ENCODE measurements at places on chromosomes 6 and 20.
A peak's percentile ranks its signal among the peaks of the same experiment; 100 is the strongest.

- DNase-seq: no peak
These were observed 2.0 kb upstream of the VARS1 start for GRCh38 chr6:31797588-31797987.

GRCh38 chr20:38617011-38617829, 15.6 kb downstream of the ARHGAP40 start:
- DNase-seq: no peak

- DNase-seq: no peak
These were observed 11.4 kb upstream of the SOX12 start for GRCh38 chr20:313948-314347.

- no peak for DNase-seq
These were observed 93.6 kb downstream of the RPP40 start for GRCh38 chr6:4910037-4910760.

DNA sequence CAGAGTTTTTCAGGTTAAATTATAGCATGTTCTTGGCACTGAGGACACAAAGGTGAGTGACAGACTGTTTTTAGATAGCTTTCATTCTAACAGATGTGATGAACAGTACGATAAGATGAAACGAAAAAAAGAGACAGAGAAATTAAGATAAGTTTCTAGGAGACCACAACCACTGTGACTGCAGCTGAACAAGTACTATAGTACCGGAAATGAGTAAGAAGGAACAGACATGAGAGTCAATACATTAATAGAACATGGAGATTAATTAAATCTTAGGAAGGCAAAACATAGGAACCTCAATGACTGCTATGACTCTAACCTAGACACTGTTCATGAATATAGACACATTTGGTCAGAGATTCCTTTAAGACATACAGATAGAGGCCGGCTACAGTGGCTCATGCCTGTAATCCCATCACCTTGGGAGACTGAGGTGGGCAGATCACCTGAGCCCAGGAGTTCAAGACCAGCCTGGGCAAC, 40.2 kb downstream of the HBS1L start:
- no peak for DNase-seq

- DNase-seq: no peak
These were observed 3.1 kb upstream of the KIF3B start for GRCh38 chr20:32274359-32274758.

GRCh38 chr6:127768745-127769144, 132.1 kb downstream of the THEMIS start:
- no peak for DNase-seq

DNA sequence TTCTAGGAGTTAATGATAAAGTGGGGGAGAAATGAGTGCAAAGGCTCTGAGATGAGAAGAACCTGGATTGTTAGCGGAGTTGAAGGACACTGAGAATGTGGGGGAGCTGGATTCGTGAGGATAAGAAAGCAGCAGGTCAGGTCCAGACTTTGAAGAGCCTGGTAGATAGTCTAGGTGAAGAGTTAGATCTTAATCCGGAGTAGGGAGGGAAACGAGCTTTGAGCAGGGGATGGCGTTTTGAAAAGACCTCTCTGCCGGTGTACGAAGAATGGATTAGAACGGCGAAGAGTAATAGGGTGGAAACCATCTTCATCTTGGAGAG, 487 bp upstream of the PHF20 start:
- DNase-seq: no peak

DNA sequence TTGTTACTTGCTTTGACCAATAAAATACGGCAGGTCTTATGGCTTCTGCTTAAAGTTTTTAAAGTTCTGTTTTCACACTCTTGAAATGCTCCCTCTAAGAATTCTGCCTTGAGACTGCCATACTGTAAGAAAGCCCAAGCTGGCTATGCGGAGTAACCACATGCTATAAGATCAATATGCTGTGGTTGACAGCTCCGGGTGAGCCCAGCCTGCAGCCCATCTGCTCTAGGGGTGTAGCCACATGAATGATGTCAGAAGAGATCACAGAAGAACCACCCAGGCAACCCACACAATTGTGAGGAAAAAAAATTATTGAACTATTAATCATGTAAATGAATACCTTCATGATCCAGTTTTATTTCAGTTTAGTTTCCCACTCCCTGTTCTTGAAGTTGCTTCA, 26.1 kb upstream of the SH3BGRL2 start:
- DNase-seq: no peak

- DNase-seq: no peak
These were observed 304.5 kb downstream of the CD83 start for GRCh38 chr6:14422061-14422460.

GRCh38 chr6:161082215-161082614, 90.6 kb downstream of the MAP3K4 start:
- DNase-seq: no peak

GRCh38 chr6:38261626-38262025, 378.1 kb downstream of the BTBD9 start:
- DNase-seq: no peak

DNA sequence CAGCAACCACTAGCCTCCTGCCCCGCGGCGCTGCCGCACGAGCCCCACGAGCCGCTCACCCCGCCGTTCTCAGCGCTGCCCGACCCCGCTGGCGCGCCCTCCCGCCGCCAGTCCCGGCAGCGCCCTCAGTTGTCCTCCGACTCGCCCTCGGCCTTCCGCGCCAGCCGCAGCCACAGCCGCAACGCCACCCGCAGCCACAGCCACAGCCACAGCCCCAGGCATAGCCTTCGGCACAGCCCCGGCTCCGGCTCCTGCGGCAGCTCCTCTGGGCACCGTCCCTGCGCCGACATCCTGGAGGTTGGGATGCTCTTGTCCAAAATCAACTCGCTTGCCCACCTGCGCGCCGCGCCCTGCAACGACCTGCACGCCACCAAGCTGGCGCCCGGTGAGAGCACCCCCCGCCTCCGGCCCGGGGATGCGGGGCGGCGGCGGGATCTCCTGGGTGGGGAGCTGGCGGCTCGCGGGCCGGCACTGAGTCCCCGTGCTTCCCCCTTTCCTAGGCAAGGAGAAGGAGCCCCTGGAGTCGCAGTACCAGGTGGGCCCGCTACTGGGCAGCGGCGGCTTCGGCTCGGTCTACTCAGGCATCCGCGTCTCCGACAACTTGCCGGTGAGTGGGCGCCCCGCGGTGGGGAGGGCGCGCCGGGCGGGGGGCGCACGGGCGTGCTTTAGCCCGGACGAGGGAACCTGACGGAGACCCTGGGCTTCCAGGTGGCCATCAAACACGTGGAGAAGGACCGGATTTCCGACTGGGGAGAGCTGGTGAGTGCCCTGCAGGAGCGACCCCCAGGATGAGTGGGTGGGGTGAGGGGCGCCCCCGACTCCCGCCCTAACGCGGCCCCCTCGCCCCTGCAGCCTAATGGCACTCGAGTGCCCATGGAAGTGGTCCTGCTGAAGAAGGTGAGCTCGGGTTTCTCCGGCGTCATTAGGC, 585 bp downstream of the PIM1 start:
- no peak for DNase-seq

DNA sequence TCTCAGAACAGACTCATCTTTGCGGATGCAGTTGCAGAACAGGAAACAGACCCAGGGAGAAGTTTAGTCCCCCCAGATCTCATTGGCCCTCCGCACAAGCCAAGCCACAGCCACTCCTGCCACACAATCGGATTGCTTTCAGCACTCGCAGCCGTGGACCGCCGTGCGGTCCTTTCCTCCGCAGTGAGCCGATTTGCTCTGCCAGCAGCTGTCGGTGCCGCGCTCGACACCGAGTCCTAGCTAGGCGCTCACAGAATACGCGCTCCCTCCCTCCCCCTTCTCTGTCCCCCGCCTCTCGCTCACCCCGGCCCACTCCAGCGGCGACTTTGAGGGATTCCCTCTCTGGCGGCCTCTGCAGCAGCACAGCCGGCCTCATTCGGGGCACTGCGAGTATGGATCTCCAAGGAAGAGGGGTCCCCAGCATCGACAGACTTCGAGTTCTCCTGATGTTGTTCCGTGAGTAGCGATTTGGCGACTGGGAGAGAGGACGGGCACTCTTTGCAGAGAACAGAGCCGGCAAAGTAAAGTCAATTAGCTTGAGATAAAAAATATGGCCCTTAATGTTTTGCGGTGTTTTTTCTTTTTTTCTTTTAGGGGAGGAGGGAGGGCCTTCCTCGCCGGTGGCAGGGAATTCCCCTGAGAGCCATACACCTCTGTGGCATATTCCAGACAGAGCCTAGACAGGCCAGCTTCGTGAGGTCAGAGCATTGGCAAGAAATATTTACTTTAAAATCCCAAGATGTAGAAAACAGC, at the start of gene LAMP5:
Gene LAMP5 (plus strand): TSS at position 130 of the 753 bp plus-strand sequence. CDS start 263 bp downstream, at position 393.
- peak; percentile 31 for DNase-seq

- no peak for DNase-seq
These were observed 99.8 kb downstream of the HIVEP2 start for GRCh38 chr6:142845143-142845571.

DNA sequence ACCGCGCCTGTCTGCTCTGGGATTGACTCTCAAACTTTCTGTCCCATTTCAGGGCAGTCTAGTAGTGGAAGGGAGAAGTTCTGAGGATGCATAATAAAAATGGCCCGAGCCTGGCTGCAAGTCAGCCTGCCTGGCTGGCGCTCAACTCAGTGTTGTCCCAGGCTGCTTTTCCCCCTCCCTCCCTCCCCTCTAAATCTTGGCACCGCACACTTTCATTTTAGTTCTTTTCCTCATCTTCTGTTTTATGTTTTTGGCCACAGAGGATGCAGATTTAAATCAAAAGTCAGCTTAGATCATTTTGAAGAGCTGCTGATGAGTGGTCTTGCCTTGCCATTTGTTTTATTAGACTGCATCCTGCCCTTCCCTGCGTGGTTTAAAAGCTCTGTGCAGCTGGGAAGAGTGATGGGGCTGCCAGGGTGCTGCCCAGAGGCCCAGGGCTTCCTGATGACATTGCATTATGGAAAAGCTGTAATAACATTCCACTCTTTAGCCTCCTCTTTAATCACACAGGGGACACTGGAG, 6.5 kb upstream of the UQCC2 start:
- no peak for DNase-seq

GRCh38 chr6:106830930-106831329, 143.6 kb downstream of the CD24 start:
- DNase-seq: no peak

GRCh38 chr6:145761584-145761983, 26.3 kb upstream of the EPM2A start:
- DNase-seq: no peak

DNA sequence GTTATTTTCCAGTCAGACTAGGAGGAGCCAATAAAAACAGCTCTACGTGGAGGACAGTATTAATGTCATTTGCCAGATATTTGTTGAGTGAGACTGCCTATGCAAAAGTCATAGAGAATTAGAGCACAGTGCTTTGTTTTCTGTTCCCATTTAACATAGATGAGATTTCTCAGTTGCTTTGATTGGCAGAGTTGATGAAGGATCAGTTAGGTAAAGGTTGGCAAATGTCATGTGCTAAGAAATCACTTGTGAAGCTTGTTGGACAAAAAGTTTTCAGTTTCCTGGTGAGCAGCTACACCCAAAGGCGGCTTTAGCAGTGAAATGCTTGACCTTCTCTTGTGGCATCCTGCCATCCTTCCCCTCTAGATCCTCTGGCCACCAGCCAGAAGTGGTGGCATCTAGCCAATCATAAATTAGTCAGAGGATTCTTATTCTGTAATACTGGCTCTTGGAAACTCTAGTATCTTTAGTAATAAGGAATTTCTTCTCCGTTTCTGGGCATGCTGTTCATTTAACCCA, 37.0 kb downstream of the BCKDHB start:
- no peak for DNase-seq

DNA sequence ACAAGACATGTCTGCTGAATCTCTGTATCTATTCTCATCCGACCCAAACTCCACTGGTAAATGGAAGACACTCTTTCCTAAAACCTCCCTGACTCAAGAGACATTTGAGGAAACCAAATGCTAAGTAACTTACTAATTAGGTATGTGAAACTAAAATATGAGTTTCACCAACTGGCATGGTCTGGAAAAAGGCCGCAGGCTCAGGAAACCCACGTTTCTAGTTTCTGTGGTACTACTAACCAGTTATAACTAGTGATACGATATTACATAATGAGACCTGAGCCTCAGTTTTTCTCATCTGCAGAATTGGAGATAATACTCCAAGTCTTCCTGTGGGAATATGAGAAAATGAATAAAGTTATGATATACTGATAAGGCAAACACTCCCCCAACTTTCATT, 39.9 kb downstream of the ZNF391 start:
- no peak for DNase-seq

GRCh38 chr6:29757282-29757681, 34.0 kb downstream of the HLA-F start:
- no peak for DNase-seq

- DNase-seq: no peak
These were observed 20.6 kb downstream of the OLIG3 start for GRCh38 chr6:137473598-137473997.

DNA sequence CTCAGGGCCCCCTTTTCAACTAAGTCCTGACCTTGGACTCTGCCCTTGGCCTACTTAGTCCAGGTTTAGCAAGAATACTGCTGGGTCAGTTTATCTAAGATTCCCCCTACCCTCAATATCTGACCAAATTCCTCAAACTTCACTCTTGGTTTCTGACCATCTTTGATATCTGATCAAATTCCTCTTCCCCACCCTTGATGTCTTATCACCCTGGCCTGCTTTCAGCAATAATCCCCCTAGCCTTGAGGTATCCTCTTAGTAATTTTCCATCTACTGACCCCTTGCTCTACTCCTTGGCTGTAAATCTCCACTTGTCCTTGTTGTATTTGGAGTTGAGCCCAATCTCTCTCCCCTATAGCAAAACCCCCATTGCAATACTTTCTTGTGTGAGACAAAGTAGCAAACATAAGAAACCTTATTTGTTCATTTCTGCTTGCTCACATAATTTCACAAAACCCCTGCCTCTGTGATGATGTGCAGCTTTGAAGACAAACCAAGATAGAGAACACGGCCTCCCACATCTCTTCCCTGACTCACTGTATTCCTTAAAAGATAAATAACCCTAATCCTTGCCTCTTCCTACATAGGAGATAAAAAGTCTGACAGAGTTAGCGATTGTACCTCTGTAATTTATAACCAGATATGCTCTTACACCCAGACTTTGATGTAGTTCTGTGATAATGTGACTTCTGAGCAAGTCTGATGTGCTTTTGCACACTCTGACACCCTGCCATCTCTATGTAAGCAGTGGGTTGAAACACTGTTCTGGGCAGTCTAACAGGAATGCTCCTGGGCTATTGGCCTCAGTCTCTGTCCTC, 13.8 kb upstream of the IYD start:
- no peak for DNase-seq

GRCh38 chr20:54549658-54550326, 74.4 kb downstream of the DOK5 start:
- DNase-seq: no peak

All from NCI-H1694 treated with DMSO at 0.1 percent for 48 hours (cell line).